H9 (cell line): ENCODE measurements at places on chromosomes 5 and 9. TPM values are rescaled to one million over a fixed set of nuclear protein-coding genes. Genes with fewer than 3 reads are reported as not detected.

TMEM267 gene
- 3.1 and 5.1 TPM in 2 replicates for total RNA-seq

BARHL1 gene
- total RNA-seq = not detected in 2 replicates

CHSY3 gene
- total RNA-seq = 0.37 and 0.42 TPM in 2 replicates

NFIB gene
- 13.3 and 14.3 TPM in 2 replicates for total RNA-seq

DNA sequence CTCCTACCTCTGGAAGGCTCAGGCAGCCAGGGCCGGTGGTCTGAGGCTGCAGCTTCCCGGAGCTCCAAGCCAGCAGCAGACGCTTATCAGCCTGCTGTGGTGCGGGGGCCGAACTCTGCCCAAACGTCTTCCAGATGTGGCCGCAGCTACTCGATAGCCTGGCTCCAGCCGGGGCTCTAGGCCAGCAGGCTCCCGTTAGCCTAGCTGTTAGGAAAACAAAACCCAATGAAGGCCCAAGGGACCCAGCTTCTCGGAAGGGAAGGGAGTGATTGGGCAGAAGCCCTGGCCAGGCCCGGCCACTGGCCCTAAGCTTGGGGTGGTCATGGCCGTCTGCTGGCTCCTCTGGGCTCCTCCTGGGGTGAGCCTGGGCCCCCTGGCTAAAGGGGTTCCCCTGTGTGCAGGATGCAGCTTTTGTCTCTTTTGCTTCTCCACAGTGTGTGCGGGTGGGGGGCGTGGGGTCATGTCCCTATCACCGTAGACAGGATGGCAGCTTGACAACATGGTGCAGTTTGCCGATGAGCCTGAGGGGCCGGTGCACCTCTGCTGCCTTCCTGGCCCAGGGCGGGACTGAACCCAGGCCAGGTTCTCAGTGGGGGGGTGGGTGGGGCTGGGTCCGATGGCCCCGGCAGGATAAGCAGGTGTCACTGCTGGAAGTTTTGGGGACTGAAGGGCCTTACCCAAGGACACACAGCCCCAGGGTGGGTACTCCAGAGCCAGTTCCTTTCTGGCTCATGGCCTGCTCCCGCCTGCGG is 18.7 kb downstream of the MYMK start:
- DNase-seq = no peak

- no peak for DNase-seq
These were observed 35.3 kb upstream of the SMARCA2 start for GRCh38 chr9:1979741-1980367.
